ENCODE measurements at places on chromosomes 13 and 19.

DNA sequence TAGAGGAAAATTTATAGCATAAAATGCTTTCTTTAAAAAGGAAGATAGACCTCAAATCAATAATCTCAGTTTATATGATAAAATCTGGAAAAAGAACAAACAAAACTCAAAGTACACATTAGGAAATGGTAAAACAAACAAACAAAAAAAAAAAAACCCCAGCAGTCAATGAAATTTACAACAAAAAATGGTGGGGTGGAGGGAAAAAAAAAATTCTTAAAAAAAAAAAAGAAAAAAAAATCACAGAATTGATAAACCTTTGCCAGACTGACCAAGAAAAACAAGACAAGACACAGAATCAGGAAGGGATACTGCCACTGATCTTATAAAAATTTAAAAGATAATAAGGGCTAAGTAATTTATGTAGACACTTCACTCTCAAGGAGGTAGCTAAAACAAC, 11.2 kb downstream of the TUBGCP3 start:
- DNase-seq, result no peak

- DNase-seq, result no peak
Observed at GRCh38 chr13:37109051-37109678, 3.7 kb upstream of the CSNK1A1L start.

DNA sequence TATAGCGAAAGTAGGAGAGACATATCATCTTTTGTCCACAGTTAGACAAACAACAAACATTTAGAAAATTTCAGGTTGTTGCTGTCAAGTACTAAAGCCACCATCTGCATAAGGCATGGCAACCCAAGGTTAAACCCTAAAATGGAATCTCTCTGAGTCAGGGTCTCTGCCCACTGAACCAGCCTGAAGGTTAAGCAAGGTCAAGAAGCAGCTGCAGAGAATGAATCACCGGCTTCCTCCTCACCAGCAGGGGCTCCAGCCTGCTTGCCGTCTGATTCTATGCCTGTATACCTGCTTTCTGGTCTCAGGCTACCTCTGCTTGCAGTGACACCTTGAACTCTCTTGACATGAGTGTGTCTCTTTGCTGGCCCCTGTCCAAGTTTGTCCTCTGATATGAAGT, 726.2 kb upstream of the SGCG start:
- no peak for DNase-seq

DNA sequence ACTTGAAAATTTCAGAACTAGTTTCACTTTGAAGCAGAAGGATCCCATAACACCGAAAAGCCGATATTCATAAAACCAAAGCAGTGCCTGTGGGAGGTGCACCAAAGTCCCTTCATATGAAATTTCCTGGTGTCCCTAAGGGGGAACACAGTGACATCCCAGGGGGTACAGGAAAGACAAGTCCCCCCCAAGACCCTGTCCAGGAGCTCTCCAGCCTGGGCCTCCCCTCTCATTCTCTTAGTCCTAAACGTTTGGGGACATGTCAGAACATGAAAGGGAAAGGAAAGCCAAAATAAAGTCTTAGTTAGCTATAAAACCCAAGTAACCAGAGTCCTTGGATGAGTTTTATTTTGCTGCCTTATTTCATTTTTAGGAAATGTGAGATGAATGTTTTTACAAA, 56.6 kb downstream of the MRPL57 start:
- DNase-seq, result no peak

DNA sequence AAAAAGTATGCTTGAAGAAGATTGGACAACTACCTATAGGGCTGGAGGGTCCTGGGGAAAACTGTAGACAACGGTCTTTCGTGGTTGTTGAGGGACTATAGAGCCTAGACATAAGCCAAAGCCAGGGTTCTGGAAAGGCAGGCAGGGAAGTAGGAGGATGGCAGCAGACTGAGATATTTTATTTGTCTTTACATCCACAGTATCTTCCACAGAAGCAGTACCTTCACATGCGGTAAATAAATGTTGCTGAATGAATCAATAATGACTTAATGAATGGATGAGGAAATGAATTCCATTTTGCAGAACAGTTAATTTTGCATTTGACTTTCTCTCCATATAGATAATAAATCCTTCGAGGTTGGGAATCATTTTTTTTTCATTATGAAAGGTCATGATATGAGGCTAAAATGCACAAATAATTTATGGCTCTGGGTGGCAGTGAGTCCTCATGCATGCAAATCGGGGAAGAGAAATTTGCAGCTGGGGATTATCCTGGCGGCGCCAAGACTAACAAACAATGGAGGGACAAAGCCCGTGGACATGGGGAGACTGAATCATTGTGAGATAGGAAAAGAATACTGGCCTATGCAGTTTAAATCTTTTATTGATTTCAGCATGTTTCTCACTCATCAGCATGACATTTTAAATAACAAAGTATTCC, 102.0 kb downstream of the ERCC5 start:
- DNase-seq, result no peak

GRCh38 chr19:10112037-10112761, 706 bp downstream of the P2RY11 start:
- DNase-seq, result peak; percentile 46

DNA sequence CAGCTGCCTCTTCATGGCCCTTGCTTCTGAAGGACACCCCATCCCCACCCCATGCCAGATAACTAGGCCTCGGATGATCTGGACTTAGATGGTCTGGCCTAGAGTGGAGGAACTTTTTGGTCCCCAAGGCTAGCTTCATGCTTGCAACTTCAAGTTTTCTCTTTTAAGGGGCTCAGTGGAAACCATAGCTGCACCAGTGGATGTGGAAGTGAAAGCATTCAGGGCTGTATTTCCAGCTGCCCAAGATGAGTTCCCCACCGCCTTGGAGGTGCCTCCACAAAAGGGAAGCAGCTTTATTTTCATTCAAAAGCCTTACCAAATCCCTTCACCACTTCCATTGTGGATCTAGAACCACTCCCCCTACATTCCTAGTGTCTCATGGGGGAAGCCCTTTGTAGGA, 17.6 kb upstream of the GSX1 start:
- no peak for DNase-seq

DNA sequence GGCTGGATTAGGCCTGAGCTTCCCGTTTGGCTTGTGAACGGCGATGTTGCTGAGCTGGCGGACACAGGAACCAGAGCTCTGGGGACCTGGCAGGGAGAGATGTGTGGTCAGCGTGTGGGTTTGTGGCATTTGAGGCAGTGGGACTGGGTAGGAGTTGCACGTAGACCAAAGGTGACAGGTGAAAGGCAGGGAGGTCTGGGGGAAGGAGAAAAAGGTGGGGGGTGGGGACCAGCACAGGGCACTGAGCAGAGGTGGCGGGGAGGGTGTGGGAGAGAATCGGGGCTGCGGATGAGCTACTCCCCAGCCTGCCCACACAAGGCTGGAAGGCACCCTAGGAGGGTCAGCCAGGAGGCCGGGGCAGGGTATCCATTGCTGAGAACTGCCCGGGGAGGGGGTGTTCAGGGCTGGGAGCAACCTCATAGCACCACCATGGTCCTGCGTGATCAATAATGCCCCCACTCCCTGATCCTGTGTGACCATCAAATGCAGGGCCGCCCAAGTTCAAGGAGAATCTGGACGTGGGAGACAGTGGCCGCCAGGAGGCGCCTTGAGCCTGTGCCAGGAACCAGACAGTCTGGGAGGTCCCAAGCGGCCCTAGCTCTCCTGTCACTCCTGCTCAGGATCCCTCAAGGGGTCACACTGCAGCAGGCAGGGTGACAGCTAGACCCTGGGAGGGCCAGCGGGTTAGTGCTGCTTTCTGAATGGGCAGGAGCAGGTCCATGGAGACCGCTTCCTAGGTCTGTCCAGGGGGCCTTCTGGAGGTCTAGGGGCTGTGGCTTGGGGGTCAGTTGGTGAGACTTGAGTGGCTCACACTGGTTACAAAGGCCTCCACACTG, 12.8 kb upstream of the SELENOW start:
- DNase-seq, result no peak

DNA sequence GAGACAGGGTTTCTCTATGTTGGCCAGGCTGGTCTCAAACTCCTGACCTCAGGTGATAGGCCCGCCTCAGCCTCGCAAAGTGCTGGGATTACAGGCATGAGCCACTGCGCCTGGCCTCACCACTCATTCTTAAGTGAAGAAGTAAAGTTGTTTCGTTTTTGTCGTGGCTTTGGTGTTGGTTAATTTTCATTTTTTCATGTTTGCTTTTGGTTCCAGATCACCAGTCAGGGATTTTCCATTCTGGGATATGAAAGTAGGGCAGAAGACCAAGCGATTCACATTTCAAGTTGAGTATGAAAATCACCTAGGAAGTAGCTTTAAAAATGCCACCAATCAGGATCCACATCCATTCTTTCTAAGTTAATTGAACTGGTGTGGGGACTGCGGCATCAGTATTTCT, 289.9 kb downstream of the DIAPH3 start:
- DNase-seq, result no peak

- DNase-seq, result no peak
Observed at GRCh38 chr13:93080587-93080986, 146.0 kb upstream of the GPC6 start.

GRCh38 chr13:107803822-107804495, 411.4 kb downstream of the LIG4 start:
- DNase-seq, result no peak

GRCh38 chr13:92459306-92459705, 767.3 kb upstream of the GPC6 start:
- no peak for DNase-seq

DNA sequence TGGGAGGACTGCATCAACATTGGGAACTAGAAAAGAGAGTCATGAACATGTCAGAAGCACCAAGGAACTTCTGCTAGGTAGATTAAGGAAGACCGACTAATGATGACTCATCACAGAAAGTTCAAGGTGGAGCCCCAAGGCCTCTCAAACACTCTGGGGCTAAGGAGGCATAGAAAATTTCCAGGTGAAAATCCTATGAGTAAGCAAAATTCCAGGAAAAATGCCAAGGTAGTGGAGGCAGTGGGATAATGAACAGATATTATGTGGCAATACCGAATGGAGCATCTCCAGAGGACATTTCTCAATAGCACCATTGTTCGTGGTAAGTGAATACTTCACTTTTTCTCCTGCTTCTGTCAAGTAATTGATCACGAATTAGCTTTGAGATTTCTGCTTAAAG, 336.5 kb downstream of the MZT1 start:
- DNase-seq, result no peak

Data from T follicular helper cell (primary cell).